Kidney (tissue), 22 donors: ENCODE measurements at places on chromosomes 6 and 20.

- no peak for DNase-seq
Observed at GRCh38 chr6:25136854-25137253, 142.3 kb upstream of the CARMIL1 start.

GRCh38 chr20:19958219-19958618 is 58.9 kb upstream of the NAA20 start:
- DNase-seq, result no peak

GRCh38 chr6:160253714-160254113 is 4.9 kb downstream of the SLC22A2 start:
- no peak for DNase-seq

- no peak for DNase-seq
Observed at GRCh38 chr6:36345681-36346466, 9.2 kb upstream of the BNIP5 start.

DNA sequence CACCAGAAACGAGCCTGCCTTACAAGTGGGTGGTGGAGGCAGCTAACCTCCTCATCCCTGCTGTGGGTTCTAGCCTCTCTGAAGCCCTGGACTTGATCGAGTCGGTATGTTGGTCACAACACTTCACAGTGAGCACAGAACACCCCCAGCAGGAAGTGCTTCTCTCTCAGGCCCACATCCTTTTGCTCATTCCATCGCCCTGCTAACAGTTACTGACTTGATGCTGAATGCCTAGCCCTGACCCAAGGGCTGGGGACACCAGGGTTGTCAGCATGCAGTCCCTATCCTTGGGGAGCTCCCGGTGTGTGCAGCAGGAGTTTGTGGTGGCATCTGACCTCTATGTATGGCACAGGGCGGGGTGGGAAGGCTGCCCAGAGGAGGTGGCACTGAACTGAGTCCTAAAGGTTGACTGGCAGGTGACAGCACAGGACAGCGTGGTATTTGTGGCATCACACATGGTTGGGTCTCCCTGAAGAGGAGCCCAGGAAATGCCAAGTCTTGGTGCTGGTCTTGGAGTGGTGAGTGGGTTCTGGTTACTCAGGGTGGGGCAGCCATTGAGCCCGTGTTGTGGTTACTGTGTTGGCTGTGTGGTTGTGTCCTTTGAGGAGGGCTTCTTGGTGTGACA is 26.7 kb downstream of the GTSF1L start:
- DNase-seq, result no peak

- no peak for DNase-seq
Observed at GRCh38 chr6:221531-222349, 70.5 kb upstream of the DUSP22 start.

GRCh38 chr6:83086751-83087150 is 19.3 kb downstream of the DOP1A start:
- DNase-seq, result no peak

DNA sequence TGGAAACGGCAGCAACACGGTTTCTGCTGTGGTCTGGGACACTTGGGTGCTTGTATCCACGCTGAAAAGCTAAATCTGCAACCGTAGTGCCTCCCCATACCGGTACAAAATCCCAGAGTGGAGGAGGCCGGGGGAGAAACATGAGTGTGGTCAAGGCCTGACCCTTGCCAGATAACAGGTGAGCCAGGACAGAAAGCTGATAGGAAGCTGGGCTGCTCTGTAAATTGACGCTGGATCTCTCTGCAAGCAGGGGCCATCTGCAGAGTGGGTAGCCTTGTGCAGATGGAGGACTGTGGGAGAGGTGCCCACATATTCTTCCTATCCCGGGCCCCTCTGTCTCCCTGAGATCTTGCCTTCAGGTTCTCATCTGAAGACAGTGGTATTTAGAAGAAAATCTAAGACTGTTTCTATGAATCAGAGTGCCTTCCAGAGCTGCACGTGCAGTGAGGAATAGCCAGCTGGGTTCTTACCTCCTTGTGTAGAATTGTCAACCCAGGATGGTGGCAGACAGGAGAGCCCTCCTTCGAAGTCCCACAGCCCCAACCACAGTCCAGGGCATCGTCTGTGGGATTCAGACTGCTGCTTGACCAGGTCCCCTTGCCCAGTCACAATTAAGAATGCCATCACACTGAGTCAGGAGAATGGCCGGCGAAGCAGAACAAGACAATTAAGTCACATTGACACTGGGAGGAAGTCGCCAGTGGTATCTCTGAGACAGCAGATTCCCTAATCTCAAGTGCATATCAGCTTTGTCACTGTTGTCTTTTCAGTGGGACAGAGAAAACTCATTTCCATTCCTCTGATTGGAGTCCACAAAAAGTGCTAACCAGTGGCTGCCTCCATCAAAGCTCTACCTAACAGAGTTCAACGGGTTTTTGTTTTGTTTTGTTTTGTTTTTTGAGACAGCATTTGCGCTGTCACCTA is 100.0 kb upstream of the RIPOR2 start:
- DNase-seq, result no peak

- DNase-seq, result peak; percentile 28
Observed at GRCh38 chr6:26477426-26477825, 19.7 kb downstream of the BTN2A1 start.

DNA sequence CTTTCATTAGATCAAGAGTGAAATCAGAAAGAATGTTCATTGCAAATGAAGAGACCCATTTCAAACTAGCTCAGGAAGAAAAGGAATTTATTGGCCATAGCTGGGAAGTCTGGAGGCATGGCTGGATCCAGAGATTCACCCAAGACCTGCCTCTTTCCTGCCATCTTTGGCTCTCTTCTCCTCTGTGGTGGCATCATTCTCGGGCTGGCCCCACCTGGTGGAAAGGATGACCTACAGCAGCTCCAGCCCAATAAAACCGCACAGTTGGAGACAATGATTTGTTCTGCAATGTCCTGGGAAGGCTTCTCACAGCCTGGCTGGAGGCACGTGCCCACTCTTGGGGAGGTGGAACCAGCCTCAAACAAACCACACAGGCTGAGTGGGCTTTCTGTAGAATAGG is 18.1 kb upstream of the FERMT1 start:
- DNase-seq, result no peak

GRCh38 chr6:147586044-147586443 is 77.6 kb downstream of the SAMD5 start:
- DNase-seq, result no peak

GRCh38 chr20:15240801-15241200 is 903.4 kb upstream of the FLRT3 start:
- DNase-seq, result no peak

- DNase-seq, result no peak
Observed at GRCh38 chr6:73955800-73956199, 259.8 kb downstream of the CD109 start.

DNA sequence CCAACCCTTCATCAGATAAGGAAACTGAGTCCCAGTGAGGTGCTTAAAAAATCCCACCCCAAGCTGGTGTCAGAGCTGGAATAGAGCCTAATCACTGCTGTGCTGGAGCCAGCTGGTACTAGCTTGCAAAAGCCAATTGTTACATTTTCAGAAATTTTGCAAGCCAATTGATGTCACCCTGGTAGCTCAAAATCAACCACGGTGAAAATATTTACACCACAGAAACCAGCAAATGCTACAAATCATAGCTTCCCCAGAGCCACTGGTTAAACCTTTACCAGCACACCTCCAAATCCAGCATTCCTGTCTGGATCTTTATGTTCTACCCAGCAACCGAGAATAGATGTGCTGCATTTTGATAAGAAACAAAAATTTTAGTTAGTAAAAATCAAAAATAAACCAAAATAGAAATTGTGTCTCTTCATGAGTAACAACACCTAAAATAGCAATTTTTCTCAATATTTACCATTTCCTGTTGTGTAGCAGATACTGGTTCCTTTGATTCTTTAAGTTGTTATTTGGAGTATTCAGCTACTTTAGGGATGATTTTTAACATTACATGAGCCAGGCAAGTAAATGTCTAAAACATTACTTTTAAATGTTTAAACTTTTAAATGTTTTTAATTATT is 7.2 kb upstream of the LCA5 start:
- DNase-seq, result no peak

GRCh38 chr6:160775792-160776580 is 73.9 kb downstream of the PLG start:
- DNase-seq, result no peak

- DNase-seq, result no peak
Observed at GRCh38 chr20:9886227-9886626, 47.4 kb upstream of the PAK5 start.

- no peak for DNase-seq
Observed at GRCh38 chr20:63102721-63103375, 96.1 kb upstream of the BHLHE23 start.

- no peak for DNase-seq
Observed at GRCh38 chr6:4563156-4563555, 213.0 kb upstream of the CDYL start.

DNA sequence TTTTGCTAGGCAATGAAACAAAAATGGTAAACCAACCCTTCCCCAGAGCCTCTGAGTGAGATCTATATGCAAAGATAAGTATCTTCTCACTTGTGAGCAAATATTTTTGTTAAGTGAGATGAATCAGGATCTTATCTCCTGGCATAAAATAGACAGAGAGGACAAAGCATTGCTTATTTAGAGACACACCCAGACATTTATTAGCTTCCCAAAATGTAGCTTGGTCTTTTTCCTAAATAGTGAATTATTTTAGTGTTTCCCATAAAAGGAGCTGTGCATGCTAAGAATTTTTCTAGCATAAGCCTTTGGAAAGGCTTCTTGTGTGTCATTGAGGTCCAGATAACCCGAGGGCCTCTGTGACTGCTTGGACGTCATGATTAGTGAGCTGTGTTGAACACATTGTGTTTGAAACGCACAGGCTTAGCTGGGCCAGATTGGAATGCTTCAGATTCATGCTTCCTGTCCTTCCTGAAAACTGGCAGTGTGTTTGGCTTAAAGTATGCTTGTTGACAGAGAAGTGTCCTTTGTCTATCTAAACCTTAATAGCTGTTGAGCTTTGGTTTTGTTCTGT is 16.5 kb downstream of the MTHFD1L start:
- DNase-seq, result peak; percentile 62

GRCh38 chr6:168913866-168914469 is 339.7 kb downstream of the THBS2 start:
- no peak for DNase-seq

- DNase-seq, result peak; percentile 78
Observed at GRCh38 chr20:57133926-57134650, 132.4 kb downstream of the BMP7 start.

- DNase-seq, result no peak
Observed at GRCh38 chr6:161788531-161788930, 514.7 kb upstream of the AGPAT4 start.

- no peak for DNase-seq
Observed at GRCh38 chr20:12435268-12435667, 517.6 kb downstream of the BTBD3 start.

GRCh38 chr6:134436281-134436815 is 118.4 kb upstream of the SGK1 start:
- peak; percentile 22 for DNase-seq

GRCh38 chr6:127547904-127548649 is 28.9 kb upstream of the C6orf58 start:
- DNase-seq, result no peak

- no peak for DNase-seq
Observed at GRCh38 chr6:146974351-146974750, 229.9 kb upstream of the STXBP5 start.
